NCI-H1436 treated with DMSO at 0.1 percent for 48 hours (cell line): ENCODE measurements at places on chromosomes 7 and 10.

GRCh38 chr7:129197771-129198170 is 9.3 kb downstream of the SMO start:
- no peak for DNase-seq

DNA sequence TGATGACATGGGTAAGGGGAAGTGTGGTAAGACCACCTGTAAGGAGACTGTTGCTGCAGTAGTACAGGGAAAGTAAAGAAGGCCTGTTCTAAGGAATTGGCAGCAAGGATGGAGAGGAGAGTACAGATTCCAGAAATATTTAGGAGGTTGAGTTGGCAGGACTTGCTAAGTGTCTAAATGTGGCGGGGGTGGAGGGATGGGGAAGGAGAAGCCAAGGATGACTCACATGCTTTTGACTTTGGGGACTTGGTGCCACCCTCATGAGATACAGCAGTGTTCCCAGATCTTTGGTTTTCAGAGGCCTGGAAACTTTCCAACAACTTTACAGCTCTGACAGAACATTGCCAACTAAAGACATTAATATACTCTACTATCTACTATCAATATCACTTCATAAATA is 45.4 kb downstream of the CDK6 start:
- DNase-seq = no peak

DNA sequence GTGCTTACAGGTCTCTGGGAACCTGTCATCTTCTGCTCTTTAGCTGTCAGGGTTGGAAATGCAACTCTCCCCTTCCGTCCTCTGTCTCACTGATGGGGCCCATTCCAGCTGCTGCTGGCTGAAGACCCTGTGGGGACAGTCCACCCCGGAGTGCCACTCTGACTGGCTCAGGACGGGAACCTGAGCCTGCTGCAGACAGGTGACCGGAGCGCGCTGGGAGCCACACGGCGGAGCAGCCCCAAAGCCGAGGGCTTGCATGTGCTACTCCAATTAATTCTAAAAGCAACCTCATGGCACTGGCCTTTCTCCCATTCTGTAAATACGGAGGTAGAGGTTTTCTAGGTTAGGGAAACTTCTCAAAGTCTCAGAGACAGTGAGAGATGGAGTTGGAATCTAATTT is 223.5 kb upstream of the PITRM1 start:
- DNase-seq = no peak

DNA sequence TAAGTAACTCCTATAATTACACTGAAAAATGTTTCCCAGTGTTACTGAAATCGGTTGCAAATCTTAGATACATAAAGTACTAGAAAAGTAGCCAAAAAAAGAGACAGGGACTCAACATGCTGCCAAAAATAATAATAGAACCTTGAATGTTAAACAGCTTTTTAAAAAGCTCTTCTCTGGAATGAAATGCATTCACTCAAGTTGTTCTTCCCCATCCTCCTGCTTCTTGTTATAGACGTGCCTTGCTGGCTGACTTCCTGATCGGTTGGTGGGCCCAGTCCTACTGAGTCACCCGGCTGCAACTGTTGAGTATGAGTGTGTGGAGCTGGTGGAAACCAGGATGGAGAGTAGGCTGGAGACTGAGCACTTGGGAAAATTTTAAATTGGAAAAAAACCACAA is 30.6 kb upstream of the RAPGEF5 start:
- no peak for DNase-seq

DNA sequence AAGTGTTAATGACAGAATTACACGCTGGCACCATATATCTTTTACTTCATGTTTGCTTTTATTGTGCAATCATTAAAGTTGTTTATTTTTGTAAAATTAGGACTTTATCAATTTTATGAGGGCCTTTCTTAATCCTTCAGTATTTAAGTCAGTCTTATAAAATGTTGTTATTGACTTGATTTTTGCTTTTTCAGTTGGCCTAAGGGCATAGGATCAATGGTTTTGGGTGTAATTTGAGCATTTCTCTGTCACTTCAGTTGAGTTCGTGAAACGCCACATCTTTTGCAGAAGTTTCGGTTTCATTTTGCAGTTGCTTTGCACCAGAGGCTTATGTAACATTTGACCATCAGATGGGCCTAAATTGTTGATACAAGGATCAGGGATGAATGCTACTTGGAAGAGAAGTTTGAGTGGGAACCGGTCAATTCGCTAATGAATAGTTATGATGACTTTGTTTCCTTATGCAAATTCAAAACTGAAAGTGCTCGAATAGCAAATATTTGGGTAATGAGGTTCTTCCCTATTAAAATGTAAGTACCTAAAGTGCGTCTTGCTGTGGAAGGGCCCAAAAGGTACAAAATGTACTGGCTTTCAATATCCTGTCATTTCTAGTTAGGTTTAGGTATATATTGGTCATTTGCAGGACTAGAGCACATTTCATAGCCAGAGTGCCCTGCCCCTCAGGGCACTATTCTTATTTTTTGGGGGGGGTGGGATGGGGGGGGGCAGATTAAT is 340.9 kb downstream of the LRMDA start:
- DNase-seq = no peak

- no peak for DNase-seq
These were observed 73.3 kb downstream of the NRCAM start for GRCh38 chr7:108382932-108383331.

DNA sequence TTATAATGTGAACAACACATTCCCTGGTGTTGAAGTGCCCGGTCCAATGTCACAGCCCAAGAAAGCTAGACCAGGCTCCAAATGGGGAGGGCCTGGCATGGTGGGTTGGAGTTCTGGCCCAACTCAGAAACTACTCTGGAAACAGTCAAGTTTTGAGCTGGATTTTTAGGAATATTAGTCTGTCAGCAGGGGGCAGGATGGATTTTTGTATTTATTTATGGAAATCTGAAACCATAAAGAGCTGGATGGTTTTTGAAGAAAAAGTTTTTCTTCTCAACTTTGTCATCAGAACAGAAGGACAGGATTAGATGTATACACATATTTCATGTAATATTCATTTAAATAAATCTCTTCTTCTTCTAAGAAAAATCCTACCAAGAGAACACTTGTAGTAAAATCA is 97.5 kb downstream of the POU6F2 start:
- no peak for DNase-seq

DNA sequence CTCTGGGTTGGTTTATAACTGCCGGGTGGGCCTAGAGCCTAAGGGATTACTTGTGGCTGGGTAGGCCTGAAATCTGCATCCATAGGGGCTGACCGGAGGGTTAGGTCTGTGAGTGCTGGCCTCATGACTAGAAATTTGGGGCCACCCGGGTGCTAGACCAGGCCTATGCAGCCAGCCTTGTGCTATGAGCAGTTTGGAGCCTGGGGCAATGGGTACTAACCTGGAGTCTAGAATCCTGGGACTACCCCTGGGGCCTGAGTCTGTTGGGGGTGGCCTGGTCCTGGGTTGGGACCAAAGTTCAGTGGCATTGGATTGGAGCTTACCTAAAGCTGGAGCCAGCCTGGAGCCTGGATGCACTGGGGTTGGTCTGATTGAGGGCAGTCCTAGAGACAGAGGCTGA is 995.2 kb downstream of the ANKRD7 start:
- DNase-seq = no peak

DNA sequence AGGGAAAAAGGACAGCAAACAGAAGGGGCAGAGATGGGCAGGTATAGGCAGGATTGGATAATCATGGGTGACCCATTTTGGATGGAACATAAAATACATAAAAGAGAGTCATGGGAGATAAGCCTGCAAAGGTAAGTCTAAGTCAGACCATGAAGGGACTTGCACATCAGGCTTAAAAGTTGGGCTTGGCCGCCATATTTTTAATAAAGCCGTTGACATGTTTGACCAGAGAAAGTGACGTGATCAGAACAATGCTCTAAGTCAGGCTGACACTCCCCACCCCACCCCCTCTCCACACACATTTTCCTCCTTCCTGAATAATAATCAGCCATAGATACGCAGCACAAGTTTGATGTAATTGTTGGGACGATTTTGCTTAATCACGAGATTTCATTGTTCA is 54.0 kb downstream of the MRPL32 start:
- no peak for DNase-seq

DNA sequence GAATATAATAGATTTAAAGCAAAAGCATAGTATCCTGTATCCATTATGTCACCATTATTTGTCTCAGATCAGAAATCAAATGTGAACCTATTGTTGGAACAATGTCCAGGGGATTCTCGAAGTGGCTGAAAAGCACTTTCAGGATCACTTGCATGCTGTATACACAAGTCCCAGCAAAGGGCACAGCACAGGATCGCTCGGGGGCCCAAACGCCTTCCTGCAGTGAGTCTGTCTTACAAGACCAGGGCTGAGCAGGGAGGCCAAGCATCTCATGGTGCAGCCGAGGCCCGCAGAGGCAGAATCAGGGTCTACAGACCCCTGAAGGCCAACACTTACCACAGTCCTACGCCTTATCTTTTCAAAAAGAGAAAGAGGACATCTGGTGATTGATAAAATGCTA is 92.3 kb downstream of the TNS3 start:
- DNase-seq = no peak

DNA sequence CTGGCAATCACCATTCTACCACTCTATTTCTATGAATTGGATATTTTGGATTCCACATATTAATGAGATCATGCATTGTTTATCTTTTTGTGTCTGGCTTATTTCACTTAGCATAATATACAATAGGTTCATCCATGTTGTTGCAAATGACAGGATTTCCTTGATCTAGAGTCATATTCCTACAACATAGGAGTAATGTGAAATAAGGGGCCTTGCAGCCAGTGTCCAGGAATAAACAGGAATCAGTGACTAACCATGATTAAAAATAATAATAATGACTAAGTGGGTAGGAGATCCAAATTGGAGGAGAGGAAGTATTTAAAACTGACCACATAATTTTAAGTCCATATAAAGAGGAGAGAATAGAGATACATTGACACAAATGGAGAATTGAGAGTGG is 49.9 kb downstream of the SCIN start:
- no peak for DNase-seq

DNA sequence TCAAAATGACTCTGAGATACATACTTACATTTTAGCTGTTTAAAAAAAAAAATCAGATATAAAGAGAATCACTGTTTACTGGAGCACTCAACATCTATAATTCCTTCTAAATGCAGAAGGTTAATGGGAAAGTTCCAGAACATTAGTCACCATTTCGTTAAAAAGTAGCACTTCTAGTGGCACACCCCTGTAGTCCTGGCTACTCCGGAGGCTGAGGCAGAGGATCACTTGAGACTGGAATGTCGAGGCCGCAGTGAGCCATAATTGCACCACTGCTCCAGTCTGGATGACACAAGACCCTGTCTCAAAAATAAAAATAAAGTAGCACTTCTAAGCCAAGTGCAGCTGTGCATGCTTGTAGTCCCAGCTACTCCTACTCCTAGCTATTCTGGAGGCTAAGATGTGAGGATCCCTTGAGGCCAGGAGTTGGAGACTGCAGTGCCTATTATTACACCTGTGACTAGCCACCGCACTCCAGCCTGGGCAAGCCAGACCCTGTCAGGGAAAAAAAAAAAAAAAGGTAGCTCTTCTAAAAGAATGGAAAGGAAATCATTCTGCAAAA is 2.2 kb downstream of the FGFBP3 start:
- no peak for DNase-seq

DNA sequence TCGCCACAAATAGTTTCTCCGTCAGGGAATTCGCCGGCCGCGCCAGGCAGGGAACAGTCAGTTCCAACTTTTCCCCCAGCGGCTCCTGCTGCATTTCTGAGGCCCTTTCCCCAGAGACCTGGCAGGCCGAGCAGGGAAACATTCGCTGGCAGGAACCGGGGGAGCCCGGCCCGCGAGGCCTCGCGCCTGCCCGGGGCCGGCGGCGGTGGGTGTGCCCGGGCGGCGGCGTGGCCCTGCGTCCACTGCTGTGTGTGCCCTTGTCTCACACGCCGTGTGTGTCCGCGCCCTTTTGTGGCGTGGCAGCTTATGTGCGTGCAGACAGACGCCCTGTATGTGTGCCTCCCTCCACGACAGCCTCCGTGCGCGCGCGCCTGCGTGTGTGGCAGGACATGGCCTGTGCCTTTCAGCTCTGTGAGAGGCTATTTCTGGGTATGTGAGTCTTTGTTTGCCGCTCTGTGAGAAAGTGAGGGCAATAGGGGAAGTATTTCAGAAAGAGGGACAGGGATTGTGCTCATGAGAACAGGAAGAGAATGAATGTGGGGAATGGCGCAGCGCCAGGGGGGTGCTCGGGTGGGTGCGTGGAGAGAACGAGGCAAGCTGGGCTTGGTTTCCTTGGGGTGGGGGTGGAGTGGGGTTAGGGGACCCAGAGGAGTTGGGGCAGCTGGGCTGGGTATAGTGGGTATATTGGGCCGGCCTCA is 689 bp upstream of the SMARCD3 start:
- no peak for DNase-seq

- DNase-seq = no peak
These were observed 2.2 kb upstream of the ADIRF start for GRCh38 chr10:86965986-86966654.

GRCh38 chr10:71948496-71949067 is 15.6 kb upstream of the CHST3 start:
- DNase-seq = no peak

GRCh38 chr10:74365109-74365508 is 214.1 kb downstream of the ADK start:
- no peak for DNase-seq

GRCh38 chr7:55087521-55087961 is 68.7 kb downstream of the EGFR start:
- DNase-seq = no peak

GRCh38 chr7:22430457-22430856 is 69.5 kb downstream of the STEAP1B start:
- no peak for DNase-seq

- DNase-seq = no peak
These were observed 24.1 kb downstream of the GRIFIN start for GRCh38 chr7:2452074-2452507.

- no peak for DNase-seq
These were observed 1061.1 kb upstream of the AUTS2 start for GRCh38 chr7:68537051-68537773.

- DNase-seq = no peak
These were observed 21.0 kb downstream of the ZCWPW1 start for GRCh38 chr7:100407285-100408180.

GRCh38 chr7:21972397-21972784 is 26.7 kb upstream of the CDCA7L start:
- no peak for DNase-seq
